CD4-positive, CD25-positive, alpha-beta regulatory T cell (primary cell): ENCODE measurements at places on chromosomes 3 and 15. TPM values are rescaled to one million over a fixed set of nuclear protein-coding genes. Genes with fewer than 3 reads are reported as not detected.

DNA sequence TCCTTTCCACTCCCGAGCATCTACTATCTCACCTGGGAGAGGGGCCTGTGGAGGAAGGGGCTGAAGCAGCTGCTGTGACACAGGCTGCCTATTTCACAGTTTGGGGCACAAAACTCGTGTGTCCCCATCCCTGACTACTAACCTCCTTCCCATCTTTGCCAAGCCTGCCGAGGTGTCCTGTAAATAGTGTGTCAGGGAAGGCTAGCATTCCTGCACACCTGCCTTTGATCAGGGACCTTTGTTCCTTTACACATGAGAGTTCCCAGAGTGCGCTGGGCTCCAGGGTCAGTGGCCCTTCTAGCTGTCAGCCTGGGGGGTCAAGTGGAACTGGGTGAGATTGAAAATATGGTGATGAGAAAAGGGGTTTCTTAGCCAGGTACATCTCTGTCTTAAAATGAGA lies 13.0 kb upstream of the TF start:
- no peak overlapping the region for H3K4me3 ChIP-seq
- no peak for DNase-seq
- no peaks in the 10 kb centered on the region for H3K4me1 ChIP-seq
- no peaks in the 10 kb centered on the region for H3K36me3 ChIP-seq

- H3K36me3 ChIP-seq: peaks cover 64% of the 10 kb centered on the region
- peaks cover 8% of the 10 kb centered on the region for H3K4me1 ChIP-seq
- H3K27ac ChIP-seq: peak overlapping the region; percentile 19
- H3K4me3 ChIP-seq: no peak overlapping the region
- peak; percentile 68 for DNase-seq
- H3K27me3 ChIP-seq: no peaks in the 10 kb centered on the region
Measured at GRCh38 chr3:177050501-177051237, 146.6 kb downstream of the TBL1XR1 start.

DNA sequence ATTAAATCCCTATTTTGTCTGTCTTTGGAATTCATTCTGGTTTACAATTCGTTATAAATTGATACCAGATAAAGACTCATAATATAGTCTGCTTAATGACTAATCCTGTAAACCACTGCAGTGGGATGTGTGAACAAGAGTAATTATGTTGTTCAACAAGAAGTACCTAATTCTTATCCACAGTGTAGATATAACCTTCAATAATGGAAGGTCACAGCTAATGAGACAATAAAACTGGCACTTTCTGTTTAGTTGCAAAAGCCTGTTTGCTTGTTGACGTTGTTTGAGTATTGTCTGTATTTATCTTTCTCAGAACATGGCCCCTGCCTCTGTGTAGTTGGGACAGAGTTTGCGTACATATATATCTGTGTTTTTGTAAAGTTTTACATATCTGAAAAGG lies 26.7 kb downstream of the PIAS1 start:
- no peak for DNase-seq
- H3K36me3 ChIP-seq: peaks cover 2% of the 10 kb centered on the region
- H3K27me3 ChIP-seq: no peaks in the 10 kb centered on the region
- no peak overlapping the region for H3K27ac ChIP-seq

DNA sequence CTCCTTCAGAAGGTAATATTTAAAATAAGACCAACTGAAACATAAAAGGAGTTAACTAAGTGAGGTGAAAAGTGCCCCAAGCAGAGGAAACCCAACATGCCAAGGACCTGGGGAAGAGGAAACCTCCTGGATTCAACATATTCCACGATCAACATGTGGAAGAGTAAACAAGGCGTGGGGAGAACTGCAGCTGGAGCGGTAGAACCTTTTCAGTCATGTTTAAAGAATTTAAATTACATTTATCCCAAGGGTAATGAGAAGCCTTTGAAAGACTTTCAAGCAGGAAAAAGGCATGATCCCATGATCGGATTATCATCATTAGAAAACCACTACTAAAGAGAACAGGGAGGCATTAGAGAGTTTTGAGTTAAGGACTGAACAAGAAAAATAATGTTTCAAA lies 330.7 kb downstream of the FHIT start:
- H3K36me3 ChIP-seq: no peaks in the 10 kb centered on the region
- H3K27me3 ChIP-seq: no peaks in the 10 kb centered on the region
- no peak for DNase-seq

DNA sequence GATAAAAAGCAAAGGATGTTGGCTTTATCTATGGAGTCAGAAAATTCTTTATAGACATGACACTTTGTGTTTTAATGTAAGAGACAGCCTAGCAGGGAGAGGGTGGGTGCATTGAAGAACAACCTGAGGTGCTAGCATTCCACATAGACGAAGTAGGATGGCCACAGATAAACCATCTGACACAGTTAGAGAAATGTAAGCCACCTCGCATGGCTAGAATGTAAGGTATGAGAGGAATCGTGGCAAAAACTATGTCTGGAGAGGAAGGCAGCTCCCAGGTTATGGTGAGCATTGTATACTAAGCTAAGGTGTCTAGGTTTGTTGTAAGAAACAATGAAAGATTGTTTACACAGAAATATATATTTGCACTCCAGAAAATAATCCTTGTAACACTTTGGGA lies 194.0 kb upstream of the SLITRK3 start:
- DNase-seq: no peak
- no peak overlapping the region for H3K27ac ChIP-seq
- H3K27me3 ChIP-seq: no peaks in the 10 kb centered on the region
- H3K36me3 ChIP-seq: no peaks in the 10 kb centered on the region
- H3K4me1 ChIP-seq: no peaks in the 10 kb centered on the region

GRCh38 chr15:63587527-63587926 lies 9.7 kb upstream of the FBXL22 start:
- H3K36me3 ChIP-seq: peaks cover 85% of the 10 kb centered on the region
- H3K27me3 ChIP-seq: no peaks in the 10 kb centered on the region
- no peak overlapping the region for H3K27ac ChIP-seq
- DNase-seq: no peak
- H3K4me1 ChIP-seq: no peaks in the 10 kb centered on the region

DNA sequence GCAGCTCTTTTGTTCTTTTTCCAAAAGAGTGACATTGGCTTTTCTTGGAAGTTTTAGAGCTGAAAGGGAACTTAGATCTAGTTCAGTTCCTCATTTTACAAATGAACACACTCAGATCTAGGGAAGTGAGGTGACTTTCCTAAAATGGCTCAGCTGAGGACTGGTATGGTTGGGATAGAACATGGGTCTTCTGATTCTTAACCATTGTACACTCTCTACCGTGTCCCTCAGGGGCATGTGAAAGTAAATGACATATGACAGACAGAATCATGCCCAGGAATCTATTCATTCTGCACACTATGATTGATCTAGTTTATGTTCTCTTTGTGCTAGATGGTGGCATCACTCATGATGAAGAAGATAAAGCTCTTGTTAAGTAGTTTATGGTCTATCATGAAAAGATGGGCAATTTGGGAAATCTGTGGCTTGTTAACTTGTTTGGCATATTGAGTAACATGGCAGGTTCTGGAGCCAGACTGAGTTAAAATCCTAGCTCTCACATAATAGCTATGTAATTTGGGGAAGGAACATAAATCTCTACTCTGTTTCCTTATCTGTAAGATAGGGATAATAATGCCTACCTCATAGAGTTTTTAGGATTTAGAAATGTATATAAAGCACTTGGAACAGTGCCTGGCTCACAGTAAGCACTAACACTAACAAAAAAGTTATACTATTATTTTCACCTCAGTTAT lies 30.9 kb downstream of the UBE2E1 start:
- H3K36me3 ChIP-seq: no peaks in the 10 kb centered on the region
- no peak for DNase-seq
- H3K4me1 ChIP-seq: no peaks in the 10 kb centered on the region
- H3K4me3 ChIP-seq: no peak overlapping the region
- no peak overlapping the region for H3K27ac ChIP-seq
- H3K27me3 ChIP-seq: no peaks in the 10 kb centered on the region

- no peaks in the 10 kb centered on the region for H3K4me1 ChIP-seq
- H3K27ac ChIP-seq: no peak overlapping the region
- DNase-seq: no peak
- H3K36me3 ChIP-seq: no peaks in the 10 kb centered on the region
- peaks cover under 1% of the 10 kb centered on the region for H3K27me3 ChIP-seq
- H3K4me3 ChIP-seq: no peak overlapping the region
Measured at GRCh38 chr3:18024715-18025114, 282.3 kb upstream of the TBC1D5 start.

LEKR1 gene
- total RNA-seq: 0.99 TPM

UBA7 gene
- total RNA-seq: 201 TPM

- no peaks in the 10 kb centered on the region for H3K4me1 ChIP-seq
- H3K27me3 ChIP-seq: no peaks in the 10 kb centered on the region
- DNase-seq: no peak
- H3K36me3 ChIP-seq: no peaks in the 10 kb centered on the region
Measured at GRCh38 chr15:20349774-20350498, 191.7 kb downstream of the GOLGA6L6 start.

GRCh38 chr3:98048586-98048985 lies 13.5 kb upstream of the GABRR3 start:
- H3K4me1 ChIP-seq: no peaks in the 10 kb centered on the region
- no peaks in the 10 kb centered on the region for H3K36me3 ChIP-seq
- peaks cover 8% of the 10 kb centered on the region for H3K27me3 ChIP-seq

GRCh38 chr15:40250771-40251483 lies 12.1 kb downstream of the PAK6 start:
- no peak overlapping the region for H3K4me3 ChIP-seq
- no peak for DNase-seq
- H3K27ac ChIP-seq: no peak overlapping the region
- H3K4me1 ChIP-seq: peaks cover 16% of the 10 kb centered on the region
- no peaks in the 10 kb centered on the region for H3K36me3 ChIP-seq

- no peaks in the 10 kb centered on the region for H3K27me3 ChIP-seq
- peak overlapping the region; percentile 89 for H3K4me3 ChIP-seq
- H3K27ac ChIP-seq: peak overlapping the region; percentile 100
- H3K4me1 ChIP-seq: peaks cover 47% of the 10 kb centered on the region
- DNase-seq: no peak
- H3K36me3 ChIP-seq: no peaks in the 10 kb centered on the region
Measured at GRCh38 chr3:113747283-113748046, 630 bp downstream of the ATP6V1A start.

GRCh38 chr3:72892081-72892775 lies 4.4 kb downstream of the GXYLT2 start:
- no peak for DNase-seq
- no peak overlapping the region for H3K27ac ChIP-seq
- H3K4me1 ChIP-seq: peaks cover 11% of the 10 kb centered on the region
- peaks cover 34% of the 10 kb centered on the region for H3K27me3 ChIP-seq

ZNF770 gene
- 34.1 TPM for total RNA-seq

CLDN18 gene
- not detected for total RNA-seq

GRCh38 chr3:126406389-126407296 lies 11.9 kb downstream of the CFAP100 start:
- H3K4me1 ChIP-seq: no peaks in the 10 kb centered on the region
- no peaks in the 10 kb centered on the region for H3K36me3 ChIP-seq
- H3K27me3 ChIP-seq: no peaks in the 10 kb centered on the region
- no peak for DNase-seq
- H3K4me3 ChIP-seq: no peak overlapping the region

- no peaks in the 10 kb centered on the region for H3K27me3 ChIP-seq
- no peak overlapping the region for H3K4me3 ChIP-seq
- no peak for DNase-seq
- no peak overlapping the region for H3K27ac ChIP-seq
Measured at GRCh38 chr3:55246033-55246432, 241.1 kb downstream of the WNT5A start.

DNA sequence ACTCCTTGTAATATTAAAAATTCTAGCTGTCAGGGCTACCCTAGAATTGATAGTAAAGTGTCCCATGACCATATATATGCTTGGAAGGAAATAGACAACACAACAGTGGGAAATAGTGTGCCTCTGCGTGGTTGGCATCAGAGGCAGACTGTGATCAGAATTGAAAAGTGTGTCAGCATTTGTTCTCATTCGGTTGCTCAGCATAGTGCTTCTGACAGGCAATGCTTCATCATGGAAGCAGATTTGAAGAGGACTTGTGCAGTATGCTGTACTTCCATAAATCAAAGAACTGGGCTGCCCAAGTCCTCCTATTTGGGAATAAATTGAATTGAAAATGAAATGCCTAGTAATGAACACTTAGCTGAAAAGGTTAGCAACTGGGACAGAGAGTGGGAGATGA lies 435.7 kb downstream of the DIPK2A start:
- no peak overlapping the region for H3K4me3 ChIP-seq
- no peaks in the 10 kb centered on the region for H3K36me3 ChIP-seq
- H3K4me1 ChIP-seq: no peaks in the 10 kb centered on the region
- no peak for DNase-seq

DNA sequence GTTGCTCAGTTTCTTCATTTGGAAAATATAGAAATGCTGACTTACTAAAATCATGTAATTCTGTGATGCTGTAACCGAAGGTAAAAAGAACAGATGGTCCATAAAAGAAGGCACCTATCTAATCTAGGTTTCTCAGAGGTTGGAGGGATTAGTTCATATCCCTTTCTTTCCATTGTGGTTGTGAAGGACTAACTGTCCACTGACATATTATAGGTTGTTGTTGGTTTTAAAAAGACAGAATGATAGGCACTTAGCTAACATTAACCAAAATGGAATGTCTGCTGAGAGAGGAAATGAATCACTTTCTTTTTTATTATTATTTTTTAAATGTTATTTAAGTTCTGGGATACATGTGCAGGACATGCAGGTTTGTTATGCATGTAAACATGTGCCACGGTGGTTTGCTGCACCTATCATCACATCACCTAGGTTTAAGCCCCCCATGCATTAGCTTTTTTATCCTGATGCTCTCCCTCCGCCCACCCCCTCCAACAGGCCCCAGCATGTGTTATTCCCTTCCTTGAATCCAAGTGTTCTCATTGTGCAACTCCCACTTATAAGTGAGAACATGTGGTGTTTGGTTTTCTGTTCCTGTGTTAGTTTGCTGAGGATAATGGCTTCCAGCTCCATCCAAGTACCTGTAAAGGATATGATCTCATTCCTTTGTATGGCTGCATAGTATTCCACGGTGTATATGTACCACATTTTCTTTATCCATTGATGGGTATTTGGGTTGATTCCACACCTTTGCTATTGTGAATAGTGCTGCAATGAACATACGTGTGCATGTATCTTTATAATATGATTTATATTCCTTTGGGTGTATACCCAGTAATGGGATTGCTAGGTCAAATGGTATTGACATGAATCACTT lies 45.8 kb downstream of the ALDH1A2 start:
- H3K27me3 ChIP-seq: peaks cover 8% of the 10 kb centered on the region
- no peak overlapping the region for H3K4me3 ChIP-seq
- no peak for DNase-seq
- no peaks in the 10 kb centered on the region for H3K36me3 ChIP-seq
- H3K4me1 ChIP-seq: no peaks in the 10 kb centered on the region

AMT gene
- 13.3 TPM for total RNA-seq

FBXO40 gene
- not detected for total RNA-seq

GRCh38 chr3:58163234-58163633 lies 47.5 kb downstream of the DNASE1L3 start:
- H3K27me3 ChIP-seq: no peaks in the 10 kb centered on the region
- no peak overlapping the region for H3K27ac ChIP-seq
- H3K36me3 ChIP-seq: peaks cover 47% of the 10 kb centered on the region
- H3K4me3 ChIP-seq: no peak overlapping the region
- no peak for DNase-seq

GRCh38 chr3:33050071-33050653 lies 46.8 kb downstream of the GLB1 start:
- no peak overlapping the region for H3K4me3 ChIP-seq
- H3K27me3 ChIP-seq: no peaks in the 10 kb centered on the region
- H3K4me1 ChIP-seq: peaks cover 92% of the 10 kb centered on the region
- H3K36me3 ChIP-seq: peaks cover 4% of the 10 kb centered on the region
- no peak for DNase-seq
- peak overlapping the region; percentile 24 for H3K27ac ChIP-seq
